NCI-H1930 (cell line): ENCODE measurements at places on chromosomes 16 and 17.
A peak's percentile ranks its signal among the peaks of the same experiment; 100 is the strongest.

DNA sequence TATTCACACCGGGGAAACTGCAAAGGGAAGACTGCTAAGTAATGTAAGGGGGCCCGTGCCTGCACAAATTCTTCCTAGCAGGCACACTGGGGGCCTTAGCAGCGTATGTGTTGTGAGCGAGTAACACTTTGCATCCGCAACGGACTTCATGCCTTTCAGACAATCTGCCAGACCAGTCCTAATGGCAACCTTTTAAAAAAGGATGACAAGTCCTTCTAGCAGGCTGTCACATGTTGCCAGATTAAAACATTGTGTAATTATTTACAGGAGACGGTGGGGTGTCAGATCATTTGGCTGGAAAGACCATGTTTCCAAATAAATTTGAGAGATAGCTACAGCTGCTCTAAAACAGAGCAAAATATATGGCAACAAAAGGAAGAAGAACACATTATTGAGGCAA, 46.1 kb downstream of the CPPED1 start:
- no peak for DNase-seq

DNA sequence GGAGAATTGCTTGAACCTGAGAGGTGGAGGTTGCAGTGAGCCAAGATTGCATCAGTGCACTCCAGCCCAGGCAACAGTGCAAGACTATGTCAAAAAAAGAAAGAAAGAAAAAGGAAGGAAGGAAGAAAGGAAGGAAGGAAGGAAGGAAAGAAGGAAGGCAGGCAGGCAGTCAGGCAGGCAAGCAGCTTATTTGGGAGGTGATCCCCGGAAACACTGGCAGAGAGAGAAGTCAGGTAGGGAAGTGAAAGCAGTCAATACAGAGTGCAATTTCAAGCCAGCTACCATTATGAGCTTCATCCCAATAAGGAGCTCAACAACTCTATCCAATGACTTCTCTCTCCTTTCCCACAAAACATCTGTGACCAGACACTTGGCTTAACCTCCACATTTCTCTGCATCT, 83.0 kb upstream of the TBC1D3K start:
- DNase-seq, result no peak

DNA sequence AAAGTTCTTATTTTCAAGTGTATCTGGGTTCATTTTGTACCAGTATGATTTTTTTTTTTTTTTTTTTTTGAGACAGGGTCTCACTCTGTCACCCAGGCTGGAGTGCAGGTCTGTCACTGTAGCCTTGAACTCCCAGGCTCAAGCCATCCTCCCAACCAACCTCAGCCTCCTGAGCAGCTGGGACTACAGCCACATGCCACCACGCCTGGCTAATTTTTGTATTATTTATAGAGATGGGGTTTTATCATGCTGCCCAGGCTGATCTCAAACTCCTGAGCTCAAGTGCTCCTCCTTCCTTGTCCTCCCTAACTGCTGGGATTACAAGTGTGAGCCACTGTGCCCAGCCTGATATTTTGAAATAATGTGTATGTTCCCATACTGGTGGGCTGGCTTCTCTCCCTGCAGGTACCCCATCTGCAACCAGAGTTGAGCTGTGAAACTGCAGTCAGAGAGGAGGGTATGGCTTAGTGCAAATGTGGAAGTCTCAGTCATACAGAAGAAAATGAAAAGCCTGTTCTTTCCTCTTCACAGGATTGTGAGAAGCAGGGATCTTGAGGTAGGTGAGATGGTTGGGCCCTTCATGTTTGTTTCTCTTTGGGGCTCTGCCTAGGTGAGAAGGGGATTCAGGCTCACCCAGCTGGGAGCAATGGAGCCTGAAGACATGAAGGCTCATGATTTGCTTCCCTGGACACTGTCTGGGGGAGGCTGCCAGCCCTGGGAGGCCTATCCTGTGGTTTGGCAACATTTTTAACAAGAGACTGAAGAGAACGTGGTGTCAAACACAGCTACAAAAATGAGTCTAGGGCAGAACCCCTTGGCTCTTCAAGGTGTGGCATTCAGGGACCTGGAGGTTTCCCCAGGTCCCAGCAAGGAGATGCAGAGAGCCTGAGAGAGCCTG, 41.3 kb upstream of the SIAH1 start:
- DNase-seq, result no peak

- DNase-seq, result no peak
Observed at GRCh38 chr17:33639103-33639880, 346.2 kb upstream of the ASIC2 start.

DNA sequence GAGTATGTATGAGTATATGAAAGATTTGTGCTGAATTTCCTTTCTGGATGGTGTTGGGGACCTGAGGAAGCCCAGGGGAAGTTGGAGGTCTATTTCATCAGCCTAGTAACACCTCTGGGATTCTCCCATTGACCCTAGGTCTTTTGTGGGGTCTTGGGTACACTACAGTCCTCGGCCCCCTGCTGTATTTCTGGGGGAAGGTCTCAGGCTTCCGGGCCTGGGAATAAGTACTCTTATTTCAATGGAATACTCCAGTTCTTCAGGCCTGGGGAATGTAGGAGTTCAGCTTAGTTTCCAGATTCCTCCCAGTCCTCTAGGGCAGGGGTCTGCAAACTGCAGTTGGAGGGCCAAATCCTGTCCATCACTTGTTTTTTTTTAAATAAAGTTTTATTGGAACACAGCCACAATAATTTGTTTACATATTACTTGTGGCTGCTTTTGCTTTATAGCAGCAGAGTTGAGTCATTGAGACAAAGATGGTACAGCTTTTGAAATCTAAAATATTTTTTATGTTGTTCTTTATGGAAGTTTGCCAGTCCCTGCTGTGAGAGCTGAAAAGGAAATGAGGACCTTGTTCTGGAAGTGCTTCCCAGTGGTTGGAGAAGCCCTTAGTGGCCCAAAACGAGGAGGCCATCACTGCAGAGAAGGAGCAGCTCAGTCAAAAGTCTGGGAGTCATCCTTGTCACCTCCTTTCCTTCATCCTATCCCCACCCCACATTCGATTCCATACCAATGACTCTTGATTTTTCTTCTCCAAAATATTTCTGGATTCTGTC, 142.5 kb upstream of the HS3ST2 start:
- DNase-seq, result no peak

DNA sequence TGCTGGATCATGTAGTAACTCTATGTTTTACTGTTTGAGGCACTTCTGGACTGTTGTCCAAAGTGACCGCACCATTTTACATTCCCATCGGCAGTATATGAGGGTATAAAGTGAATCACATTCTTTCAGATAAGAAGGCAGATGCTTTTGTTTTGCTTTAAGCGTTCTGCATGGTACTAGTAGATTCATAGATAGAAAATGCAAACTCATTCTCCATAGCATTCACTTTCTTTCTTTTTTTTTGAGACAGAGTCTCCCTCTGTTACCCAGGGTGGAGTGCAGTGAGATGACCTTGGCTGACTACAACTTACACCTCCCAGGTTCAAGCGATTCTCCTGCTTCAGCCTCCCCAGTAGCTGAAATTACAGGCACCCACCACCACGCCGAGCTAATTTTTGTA, 40.4 kb downstream of the TANGO6 start:
- DNase-seq, result no peak

DNA sequence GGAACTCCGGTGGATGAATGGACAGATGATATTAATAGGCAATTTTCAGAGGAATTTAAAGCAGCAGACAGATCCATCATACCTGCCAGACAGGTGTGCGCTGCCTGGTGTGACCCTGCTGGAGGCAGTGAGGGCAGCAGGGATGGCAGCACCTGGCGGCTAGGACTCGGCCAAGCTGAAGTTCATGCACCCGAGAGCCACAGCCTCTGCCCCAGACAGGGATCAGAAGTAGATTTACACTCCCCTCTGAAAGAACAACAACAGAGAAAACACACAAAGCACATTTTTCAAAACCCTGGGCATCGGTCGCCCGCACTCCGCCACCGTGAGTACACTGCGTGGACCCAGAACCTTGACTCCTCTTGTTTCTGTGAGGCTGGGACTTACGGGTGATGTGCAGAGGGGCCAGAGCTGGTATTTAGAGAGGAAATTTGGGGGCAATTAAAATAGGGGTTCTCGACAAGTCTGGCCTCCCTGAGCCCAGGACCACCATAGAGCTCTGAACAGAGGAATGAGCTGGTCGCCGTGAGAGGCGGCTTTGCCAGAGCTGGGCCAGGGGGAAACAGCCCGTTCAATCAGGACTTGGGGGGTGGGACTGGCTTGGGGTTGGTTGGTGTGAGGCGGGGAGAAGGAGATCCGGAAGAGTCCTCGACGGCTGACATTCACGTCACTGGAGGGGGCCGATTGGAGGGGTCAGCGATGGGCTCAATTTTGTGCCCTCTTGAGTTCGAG, 101.0 kb downstream of the METRNL start:
- DNase-seq, result no peak

- DNase-seq, result no peak
Observed at GRCh38 chr17:67090341-67090740, 46.0 kb downstream of the CACNG1 start.

- DNase-seq, result no peak
Observed at GRCh38 chr17:73841431-73842060, 197.3 kb upstream of the SDK2 start.

DNA sequence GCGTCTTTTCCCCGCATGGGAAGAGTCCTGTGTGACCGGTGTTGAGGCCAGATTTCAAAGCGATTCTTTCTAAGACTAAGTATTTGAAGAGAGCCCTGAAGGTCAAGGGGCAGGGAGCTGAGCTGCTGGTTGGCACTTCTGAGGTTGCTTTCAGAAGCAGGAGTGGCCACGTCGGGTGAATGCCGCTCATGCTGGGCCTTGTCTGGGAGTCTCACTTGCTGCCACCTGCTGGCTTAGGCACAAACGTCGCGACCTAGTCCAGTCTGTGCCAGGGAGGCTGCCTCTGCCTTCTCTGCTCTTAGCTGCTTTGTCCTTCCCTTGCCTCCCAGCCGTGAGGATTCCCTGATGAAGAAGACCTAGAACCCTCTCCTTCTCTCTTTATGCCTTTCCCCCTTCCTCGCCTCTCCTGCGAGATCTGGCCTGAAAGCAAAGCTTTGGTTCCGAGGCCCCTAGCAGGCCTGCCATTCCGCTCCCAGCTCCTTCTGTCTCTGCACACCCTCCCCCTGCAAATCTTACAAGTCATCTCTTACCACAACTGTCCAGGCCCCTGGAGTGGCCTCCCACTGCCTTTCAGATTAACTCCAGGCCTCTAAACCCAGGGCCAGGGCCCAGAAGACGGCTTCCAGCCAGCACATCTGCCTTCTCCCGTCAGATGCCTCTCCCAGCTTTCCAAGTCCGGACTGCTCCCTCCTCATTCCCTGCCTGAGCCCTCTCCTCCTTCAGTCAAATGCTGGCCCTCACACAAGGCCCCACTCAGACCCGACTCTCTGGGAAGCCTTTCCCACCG, 11.4 kb downstream of the CTNS start:
- DNase-seq, result peak; percentile 23

DNA sequence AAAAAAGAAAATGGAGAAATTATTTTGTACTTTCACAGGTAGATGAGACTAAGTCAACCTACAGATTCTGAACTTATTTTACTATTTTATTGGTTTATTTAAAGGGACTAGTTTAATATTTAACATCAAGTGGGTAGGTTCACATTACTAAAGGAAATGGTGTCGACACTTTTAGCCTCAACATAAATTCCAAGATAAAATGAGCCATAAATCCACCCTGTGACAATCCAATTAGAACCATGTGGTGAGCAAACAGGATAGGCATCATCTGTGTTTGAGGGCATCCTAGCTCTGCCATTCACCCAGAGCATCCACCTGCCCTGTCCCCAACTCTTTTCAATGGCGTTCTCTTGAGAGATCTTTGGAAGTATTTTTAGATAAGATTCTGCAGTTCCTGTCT, 92.8 kb upstream of the PMFBP1 start:
- no peak for DNase-seq

- DNase-seq, result no peak
Observed at GRCh38 chr16:27539120-27539519, 10.6 kb downstream of the GTF3C1 start.

- DNase-seq, result no peak
Observed at GRCh38 chr17:78271419-78272170, 40.2 kb downstream of the TMEM235 start.

GRCh38 chr17:27531469-27531961, 75.3 kb downstream of the KSR1 start:
- DNase-seq, result no peak

- no peak for DNase-seq
Observed at GRCh38 chr17:4055014-4055413, 87.8 kb downstream of the ZZEF1 start.

DNA sequence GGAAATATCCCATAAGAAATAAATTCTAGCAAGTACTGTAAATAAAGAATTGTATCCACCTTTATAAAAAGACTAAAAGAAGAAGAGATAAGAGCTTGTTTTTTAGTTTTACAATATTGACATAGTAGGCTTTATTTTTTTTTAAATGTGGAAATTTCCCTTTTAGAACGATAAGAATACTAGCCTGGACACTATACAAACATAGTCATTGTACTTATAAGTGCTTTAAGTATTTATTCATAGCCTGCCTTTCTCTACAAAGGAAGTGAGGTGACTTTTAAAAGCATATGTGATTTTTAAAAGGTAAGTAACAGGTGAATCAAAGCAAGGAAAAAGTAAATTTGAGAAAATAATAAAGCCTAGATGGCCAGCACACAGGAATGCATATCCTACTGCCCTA, 17.7 kb downstream of the TOX3 start:
- DNase-seq, result no peak

DNA sequence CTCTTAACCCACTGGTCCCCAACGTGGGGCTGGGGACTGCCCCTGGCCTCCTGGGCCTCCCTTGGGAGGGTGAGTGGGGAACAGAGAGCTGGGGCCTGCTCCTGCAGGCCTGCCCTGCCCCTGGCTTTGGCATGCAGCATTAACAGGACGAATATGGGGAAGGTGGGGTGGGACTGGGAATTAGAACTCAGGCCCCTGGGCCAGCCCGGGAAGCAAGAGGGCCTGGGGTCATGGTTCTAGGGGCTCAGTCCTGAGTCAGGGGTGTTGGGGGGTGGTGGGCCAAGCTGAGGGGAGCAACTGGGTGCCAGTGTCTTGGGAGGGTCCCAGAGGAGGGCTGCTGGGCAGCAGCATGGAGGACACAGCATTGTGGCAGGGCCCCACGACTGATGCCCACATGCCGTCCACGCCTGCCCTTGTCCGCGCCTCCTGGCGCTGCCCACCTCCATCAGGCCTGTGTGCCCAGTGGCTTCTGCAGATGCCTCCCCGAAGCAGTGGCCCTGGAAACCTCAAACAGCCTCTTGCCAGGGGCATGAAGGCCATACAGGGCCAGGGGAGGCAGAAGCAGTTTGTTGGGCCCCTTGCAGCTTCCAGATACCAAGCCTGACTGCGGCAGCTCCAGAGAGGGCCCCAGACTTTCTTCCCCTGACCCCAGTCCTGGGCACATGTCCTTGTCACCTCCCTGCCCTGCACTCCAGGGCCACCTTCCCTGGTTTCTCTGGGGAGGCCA, 4.8 kb downstream of the MAP2K3 start:
- no peak for DNase-seq

GRCh38 chr16:60107871-60108270, 1373.8 kb upstream of the GOT2 start:
- DNase-seq, result no peak
